ENCODE measurements at places on chromosomes 13 and 19.

DNA sequence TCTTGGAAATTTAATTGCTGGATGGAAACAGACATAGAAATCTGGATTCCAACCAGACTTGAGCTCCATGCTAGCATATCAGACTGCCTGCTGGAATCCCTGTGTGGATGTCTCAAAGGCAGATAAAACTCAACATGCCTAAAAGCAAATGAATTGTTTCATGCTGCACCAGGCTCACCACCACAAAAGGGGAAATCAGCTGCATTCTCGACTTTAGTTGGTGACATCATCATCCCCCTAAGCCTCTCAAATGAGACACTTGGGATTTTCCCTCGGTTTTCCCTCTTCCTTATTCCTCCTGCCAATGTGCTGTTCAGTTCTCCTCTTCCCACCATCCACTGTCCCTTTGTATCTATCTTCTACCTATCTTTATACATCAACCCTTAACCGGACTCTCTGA is 134.3 kb downstream of the ZDHHC20 start:
- DNase-seq: no peak

DNA sequence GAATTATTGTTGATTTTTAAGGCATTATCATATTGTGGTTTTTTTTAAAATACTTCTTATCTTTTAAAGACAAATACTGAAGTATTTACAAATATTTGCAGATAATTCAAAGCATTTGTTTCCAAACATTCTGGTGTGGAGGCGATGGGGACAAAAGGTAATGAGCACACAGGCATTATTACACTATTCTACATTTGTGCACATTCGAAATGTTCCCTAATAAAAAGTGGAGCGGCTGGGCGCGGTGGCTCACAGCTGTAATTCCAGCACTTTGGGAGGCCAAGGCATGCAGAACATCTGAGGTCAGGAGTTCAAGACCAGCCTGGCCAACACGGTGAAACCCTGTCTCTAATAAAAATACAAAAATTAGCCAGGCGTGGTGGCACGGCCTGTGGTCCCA is 133.4 kb downstream of the FOXO1 start:
- no peak for DNase-seq

DNA sequence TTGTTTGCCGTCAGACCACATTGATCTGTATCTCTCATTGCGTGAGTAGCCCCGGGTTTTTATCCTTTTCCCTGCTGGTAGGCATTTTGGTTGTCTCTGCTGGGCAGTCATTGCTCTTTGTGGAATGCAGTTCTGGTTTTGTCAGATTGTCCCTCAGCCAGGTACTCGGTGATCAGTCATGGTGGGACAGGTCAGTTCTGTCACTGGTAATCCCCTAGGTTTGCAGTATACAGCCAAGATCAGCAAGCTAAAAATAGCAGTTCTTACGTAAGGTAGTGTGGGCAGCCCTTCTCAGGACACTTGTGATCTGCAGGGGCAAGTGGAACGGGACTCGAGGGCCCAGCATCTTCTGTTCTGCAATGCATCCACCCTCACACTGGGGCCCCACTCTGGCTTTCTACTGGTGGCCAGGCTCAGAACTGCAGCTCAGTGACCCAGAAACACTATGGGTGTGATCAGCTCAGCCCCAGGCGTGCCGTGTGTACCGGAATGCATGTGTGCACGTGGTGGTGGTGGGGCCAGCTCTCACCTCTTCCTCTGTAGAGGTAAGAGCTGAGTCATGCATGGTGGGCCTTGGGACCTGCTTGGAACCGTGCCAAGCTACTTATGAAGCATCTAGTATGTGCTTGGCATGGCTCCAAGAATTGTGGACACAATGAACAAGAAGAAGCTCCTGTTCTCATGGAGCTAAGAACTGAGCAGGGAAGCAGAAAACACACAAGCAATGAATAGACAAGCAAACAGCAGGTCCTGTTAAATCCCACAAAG is 6.3 kb downstream of the PLEKHF1 start:
- DNase-seq: peak; percentile 98

- no peak for DNase-seq
Observed at GRCh38 chr19:58086825-58087710, 11.0 kb downstream of the ZSCAN18 start.

- DNase-seq: no peak
Observed at GRCh38 chr13:27926644-27927434, 7.0 kb downstream of the PDX1 start.

DNA sequence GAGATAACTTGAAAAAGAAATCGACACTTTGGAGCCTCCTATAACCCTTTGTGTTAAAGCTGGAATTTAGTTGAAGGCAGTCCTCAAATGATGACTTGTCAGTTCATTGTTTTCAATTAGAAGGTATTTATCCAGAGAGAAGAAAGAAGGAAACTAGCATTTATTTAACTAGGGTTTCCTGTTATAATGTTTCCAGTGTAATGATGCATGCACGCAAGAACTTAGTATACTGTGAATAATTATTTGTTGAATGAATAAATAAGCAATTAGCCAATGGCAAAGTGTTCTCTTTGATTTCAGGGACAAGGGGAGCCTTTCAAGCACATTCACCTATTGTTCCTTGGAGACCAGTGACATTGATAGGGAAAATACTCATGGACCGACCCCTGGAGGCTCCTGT is 307.4 kb downstream of the KLF5 start:
- DNase-seq: no peak

DNA sequence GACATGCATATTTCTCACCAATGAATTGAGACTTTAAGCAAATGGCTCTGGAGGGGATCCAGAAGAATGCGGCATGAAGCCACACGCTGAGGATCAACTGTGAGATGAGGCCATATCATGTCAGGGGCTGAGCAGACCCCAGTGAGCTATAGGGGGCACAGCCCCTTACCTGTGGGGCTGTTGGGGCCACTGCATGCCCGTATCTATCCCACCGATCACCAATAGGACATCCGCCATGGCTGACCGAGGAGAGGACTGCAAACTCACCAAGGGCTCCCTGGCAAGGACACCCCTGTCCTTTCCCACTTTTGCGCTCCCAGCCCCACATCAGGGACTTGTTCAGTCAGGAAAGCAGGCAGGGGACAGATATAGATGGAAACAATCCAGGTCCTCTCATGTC is 78.0 kb downstream of the SERP2 start:
- DNase-seq: no peak

- DNase-seq: peak; percentile 19
Observed at GRCh38 chr13:95296326-95296925, 4.8 kb downstream of the ABCC4 start.

DNA sequence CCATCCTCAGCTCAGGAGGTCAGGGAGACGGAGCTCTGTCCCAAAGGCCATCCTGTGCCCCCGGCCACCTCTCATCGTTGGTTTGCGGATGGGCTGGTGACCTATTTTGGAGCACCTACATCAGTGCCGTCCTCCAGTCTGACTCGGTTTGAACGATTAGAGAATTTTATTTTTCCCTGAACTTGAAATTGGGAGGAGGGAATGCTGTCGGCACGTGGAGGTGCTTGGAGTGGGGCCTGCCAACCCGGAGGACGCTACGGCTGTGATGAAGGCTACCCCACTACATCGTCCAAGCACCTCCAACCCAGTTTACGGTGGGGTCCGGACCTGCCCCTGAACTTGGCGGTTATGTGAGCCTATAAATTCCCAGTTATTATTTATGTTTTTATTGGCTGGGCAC is 3.0 kb upstream of the ZNF554 start:
- no peak for DNase-seq

DNA sequence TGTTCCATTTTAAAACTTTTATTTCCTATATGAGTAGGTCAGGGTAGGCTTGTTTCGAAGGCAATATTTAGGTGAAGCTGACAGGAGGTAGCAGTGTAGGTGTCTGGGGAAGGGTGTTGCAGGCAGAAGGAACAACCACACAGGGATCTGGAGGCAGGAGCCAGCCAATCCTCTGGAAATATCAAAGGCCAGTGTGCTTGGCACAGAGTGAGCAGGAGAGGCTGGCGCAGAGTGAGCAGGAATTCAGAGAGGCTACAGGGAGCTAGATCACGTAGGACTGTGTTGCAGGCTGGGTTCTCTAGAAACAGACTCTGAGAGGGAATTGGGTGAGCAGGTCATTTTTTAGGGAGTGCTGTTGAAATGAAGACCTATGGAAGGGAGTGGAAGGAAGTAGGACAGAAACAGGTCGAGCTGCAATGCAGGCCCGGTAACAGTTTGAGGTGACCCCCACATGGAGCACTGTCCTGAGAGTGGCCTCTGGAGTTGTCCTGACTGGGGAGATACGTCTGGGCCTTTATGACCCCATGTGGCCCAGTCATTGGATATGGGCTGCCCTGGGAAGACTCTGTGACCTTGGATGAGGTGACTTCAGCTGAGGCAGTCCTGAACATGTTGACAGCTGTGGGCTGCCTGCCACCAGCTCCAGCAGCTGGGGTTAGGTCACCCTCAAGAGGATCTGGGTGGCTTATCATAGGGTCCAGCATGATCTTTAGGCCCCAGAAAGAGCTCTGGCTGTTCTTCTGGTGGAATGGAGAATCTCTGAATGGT is 51.7 kb downstream of the ERCC5 start:
- no peak for DNase-seq

DNA sequence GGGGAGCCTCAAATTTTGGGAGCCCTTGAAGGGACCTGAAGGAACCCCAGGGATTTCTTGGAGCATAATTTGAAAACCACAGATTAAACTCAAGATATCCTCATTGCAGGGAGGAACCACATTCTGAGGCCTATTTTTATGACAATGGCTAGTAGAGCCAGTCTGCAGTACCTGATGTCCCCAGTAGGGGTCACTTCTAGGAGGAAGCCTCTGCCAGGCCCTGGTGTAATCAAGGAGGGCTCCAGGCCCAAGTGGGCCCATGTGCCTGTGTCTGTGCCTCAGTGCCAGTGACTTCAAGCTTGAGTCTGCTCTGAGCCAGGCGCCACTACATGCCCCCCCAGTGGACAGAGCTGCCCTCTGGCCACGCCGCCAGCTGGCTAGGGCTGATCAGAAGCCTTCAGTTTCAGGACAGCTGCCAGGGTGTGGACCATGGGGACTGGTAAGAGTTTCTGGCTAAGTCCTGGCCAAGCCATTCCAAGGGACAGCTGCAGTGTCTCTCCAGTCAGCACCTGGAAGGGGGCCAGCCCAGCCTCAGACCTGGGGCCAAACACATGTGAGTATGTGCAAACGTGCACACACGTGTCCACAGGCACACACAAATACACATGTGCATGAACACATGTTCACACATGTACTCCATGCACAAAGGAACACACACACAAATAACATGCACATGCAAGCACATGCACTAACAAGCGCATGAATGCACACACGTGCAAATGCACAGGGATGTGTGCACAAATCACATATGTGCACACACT is 20.5 kb upstream of the SLC7A10 start:
- DNase-seq: no peak

DNA sequence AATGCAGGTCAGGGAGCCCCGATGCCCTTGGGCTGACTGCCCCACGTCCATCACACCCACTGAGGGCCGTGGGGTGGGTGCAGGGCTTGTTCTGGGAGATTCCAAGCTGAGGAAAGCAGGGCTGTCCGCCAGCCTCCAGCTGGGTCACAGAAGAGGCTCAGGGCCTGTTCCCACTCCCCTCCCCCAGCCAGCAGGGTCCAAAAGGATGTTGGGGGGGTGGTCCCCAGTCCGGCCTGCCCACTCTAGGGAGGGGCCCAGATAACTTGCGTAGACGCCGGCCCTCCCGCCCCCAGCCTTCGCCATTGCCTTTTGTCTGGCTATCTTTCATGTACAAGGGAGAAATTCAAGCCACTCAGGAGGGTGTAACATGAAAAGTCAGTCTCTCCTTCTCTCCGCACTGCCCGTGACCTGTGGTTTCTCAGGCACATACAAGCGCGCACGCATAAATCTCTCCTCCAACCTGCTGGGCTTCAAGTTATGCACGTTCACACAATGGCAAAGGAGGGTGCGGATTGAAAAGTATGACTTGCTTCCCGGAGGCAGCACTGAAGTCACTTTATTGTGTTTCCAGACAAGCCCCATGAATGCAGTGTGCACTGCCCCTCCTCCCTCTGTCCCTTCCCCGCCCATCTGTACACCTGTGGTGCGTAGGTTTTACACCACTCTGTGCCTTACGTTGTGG is 20.2 kb downstream of the CARM1 start:
- DNase-seq: no peak

DNA sequence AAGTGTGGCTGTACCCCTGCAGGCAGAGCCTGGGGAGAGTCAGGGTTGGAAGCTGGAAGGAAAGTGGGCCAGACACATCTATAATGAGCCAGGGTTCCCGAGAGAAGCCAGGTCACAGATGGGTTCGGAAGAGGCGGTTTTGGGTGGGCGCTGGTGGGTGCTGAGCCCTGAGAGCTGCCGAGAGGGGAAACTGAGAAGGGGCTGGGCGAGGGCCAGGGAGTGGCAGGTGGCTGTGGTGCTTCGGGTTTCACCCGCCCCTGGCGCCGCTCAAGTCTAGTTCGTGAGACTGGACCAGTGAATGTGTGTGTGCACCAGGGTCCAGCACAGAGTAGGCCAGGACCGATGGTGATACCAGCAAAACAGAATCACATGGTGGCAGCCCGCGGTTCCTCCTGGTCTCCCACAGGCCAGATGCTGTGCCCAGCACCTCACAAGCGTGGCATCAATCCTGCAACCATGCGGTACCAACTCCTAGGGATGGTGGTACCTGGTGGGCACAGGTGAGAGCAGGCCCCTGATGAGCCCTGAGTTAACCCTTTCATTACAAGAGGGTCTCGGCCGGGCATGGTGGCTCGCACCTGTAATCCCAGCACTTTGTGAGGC is 1.8 kb upstream of the LRRC4B start:
- DNase-seq: no peak

DNA sequence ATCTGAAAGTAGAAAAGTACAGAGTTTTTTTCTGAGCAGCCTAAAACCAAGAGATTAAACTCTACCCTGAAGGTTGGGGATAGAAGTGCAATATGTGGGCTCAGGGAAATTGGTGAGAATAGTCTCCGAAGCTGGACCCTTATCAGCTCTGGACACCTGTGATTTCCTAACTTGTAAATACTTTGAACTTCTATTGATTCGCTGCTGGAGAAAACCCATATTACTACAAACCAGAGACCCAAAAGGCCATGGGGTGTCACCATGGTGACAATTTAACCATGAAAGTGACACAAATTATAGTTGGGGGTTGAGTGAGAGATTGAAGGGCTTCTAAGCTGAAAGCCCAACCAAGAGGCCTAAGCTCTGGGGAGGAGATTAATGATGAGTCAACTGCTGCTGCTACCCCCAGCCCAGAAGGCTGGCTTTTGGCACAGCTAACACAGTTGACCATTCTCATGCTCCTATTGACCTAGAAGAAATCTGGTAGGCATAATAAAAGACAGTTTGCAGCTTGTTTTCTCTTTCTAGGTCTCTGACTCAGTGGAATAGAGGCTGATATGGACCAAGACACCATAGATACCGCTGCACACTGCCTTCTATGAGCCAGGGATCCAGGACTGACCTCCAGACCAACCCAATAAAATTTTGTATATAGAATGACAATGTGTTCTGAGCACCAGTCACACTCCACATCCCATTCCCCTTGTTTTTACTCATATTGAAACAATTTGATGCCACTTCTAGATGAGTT is 131.9 kb upstream of the FNDC3A start:
- DNase-seq: no peak

GRCh38 chr19:686589-687297 is 8.5 kb downstream of the PRSS57 start:
- no peak for DNase-seq

GRCh38 chr19:1324806-1325567 is 39.3 kb downstream of the EFNA2 start:
- no peak for DNase-seq
